ENCODE measurements at places on chromosomes 4 and X. TPM values are rescaled to one million over a fixed set of nuclear protein-coding genes. Genes with fewer than 3 reads are reported as not detected.

Gene UGT2B15
- 0.44 TPM for total RNA-seq

Gene OTUD6A
- not detected for total RNA-seq

Gene XPNPEP2
- total RNA-seq, result 0.07 TPM

Gene ESX1
- total RNA-seq, result not detected

Gene PRICKLE3
- total RNA-seq, result 13.8 TPM

Gene CYBB
- total RNA-seq, result 155 TPM

Gene TNMD
- total RNA-seq, result not detected

Gene HAND2
- not detected for total RNA-seq

Gene TBC1D8B
- 6.5 TPM for total RNA-seq

Gene C1QTNF7
- total RNA-seq, result not detected

Gene GPR34
- total RNA-seq, result 0.24 TPM

Gene NXF2
- total RNA-seq, result not detected

Gene GUCY1A1
- 0.51 TPM for total RNA-seq

- H3K36me3 ChIP-seq, result no peaks in the 10 kb centered on the region
- no peak overlapping the region for H3K4me3 ChIP-seq
- no peaks in the 10 kb centered on the region for H3K27me3 ChIP-seq
- no peak for DNase-seq
Observed at GRCh38 chr4:185846505-185847150, 34.6 kb upstream of the SORBS2 start.

- peaks cover 38% of the 10 kb centered on the region for H3K36me3 ChIP-seq
- DNase-seq, result no peak
- peak overlapping the region; percentile 66 for H3K4me3 ChIP-seq
- H3K27ac ChIP-seq, result peak overlapping the region; percentile 73
- peaks cover 25% of the 10 kb centered on the region for H3K4me1 ChIP-seq
Observed at GRCh38 chr4:16196482-16197393, 29.5 kb downstream of the TAPT1 start.

- no peak for DNase-seq
- H3K4me3 ChIP-seq, result no peak overlapping the region
- no peaks in the 10 kb centered on the region for H3K27me3 ChIP-seq
- H3K36me3 ChIP-seq, result no peaks in the 10 kb centered on the region
- peaks cover 2% of the 10 kb centered on the region for H3K4me1 ChIP-seq
Observed at GRCh38 chr4:10753856-10754402, 69.4 kb upstream of the CLNK start.

DNA sequence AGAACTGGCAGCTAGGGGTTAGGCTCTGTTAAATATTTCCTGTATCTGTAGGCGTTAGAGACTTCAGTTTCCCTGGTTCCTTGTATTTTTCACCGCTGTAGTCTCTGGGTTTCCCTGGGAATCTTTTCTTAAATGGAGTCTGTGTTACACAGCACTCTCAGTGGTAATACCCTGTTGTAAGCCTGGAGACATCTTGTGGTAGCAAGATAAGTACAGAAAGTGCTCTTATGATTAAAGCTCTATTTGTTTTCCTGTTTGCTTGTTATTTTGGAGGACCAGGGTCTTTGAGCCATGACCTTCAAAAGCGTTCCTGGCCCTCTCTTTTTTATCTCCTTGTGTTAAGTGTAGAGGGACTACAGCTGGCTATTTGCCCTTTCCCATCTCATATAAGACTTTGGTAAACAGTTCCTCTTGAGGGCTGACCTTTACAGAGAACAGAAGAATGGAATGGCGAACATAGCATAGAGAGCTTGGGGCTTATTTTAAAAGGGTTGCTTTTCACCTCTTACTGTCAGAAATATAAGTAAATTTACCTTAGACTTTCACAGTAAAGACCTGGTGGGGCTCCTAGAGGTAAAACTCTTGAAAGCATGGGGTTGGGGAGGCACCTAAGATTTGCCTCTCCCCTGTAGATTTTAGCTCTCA is 782.5 kb downstream of the FAT4 start:
- DNase-seq, result no peak
- H3K4me1 ChIP-seq, result no peaks in the 10 kb centered on the region
- no peaks in the 10 kb centered on the region for H3K36me3 ChIP-seq
- H3K4me3 ChIP-seq, result no peak overlapping the region

DNA sequence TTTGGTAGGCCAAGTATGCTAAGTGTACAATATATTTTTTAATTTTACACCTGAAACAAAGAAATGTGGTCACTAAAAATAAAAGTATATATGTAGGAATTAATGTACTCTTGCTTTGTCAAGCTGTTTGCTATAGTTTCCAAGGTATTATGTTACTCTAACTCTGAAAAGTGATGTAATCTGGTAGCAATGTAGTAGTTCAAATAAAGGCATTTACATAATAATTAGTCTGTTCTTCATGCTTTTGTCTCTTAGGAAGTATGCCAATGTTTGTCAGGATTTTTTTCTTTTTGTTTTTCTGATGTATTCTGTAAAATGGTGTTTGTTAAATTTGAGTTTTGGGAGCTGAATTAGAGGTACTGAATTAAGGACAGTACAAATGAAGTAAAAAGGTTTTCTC is 89.5 kb downstream of the PLS3 start:
- DNase-seq, result no peak
- H3K4me1 ChIP-seq, result no peaks in the 10 kb centered on the region
- no peak overlapping the region for H3K4me3 ChIP-seq
- H3K36me3 ChIP-seq, result no peaks in the 10 kb centered on the region
- no peak overlapping the region for H3K27ac ChIP-seq
- H3K27me3 ChIP-seq, result no peaks in the 10 kb centered on the region

DNA sequence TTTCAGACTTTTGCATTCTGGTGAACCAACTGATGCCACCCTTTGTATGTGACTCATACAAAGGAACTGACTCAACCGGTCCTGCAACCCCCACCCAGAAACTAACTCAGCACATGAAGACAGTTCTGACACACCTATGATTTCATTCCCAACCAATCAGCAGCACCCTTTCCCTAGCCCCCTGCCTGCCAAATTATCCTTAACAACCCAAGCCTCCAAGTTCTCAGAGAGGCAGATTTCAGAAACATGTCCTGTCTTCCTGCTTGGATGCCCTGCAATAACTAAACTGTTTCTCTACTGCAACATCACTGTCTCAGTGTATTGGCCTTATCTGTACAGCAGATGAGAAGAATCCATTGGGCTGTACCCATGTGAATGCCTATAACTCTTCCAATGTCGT is 284.7 kb downstream of the CAMK2D start:
- H3K27ac ChIP-seq, result peak overlapping the region; percentile 13
- no peak for DNase-seq
- no peak overlapping the region for H3K4me3 ChIP-seq
- peaks cover 57% of the 10 kb centered on the region for H3K36me3 ChIP-seq
- H3K27me3 ChIP-seq, result no peaks in the 10 kb centered on the region

- no peak overlapping the region for H3K27ac ChIP-seq
- DNase-seq, result no peak
- peaks cover 12% of the 10 kb centered on the region for H3K4me1 ChIP-seq
Observed at GRCh38 chr4:153204728-153205648, 745 bp downstream of the TRIM2 start.

- no peak overlapping the region for H3K27ac ChIP-seq
- H3K4me3 ChIP-seq, result no peak overlapping the region
- no peaks in the 10 kb centered on the region for H3K36me3 ChIP-seq
- H3K27me3 ChIP-seq, result no peaks in the 10 kb centered on the region
- no peak for DNase-seq
- H3K4me1 ChIP-seq, result no peaks in the 10 kb centered on the region
Observed at GRCh38 chrX:105972690-105973386, 65.7 kb downstream of the SERPINA7 start.

GRCh38 chr4:37538931-37539330 is 147.2 kb downstream of the RELL1 start:
- no peak for DNase-seq
- no peak overlapping the region for H3K4me3 ChIP-seq
- no peaks in the 10 kb centered on the region for H3K36me3 ChIP-seq
- H3K27me3 ChIP-seq, result peaks cover 2% of the 10 kb centered on the region
- no peaks in the 10 kb centered on the region for H3K4me1 ChIP-seq

- no peaks in the 10 kb centered on the region for H3K27me3 ChIP-seq
- H3K36me3 ChIP-seq, result no peaks in the 10 kb centered on the region
- no peak overlapping the region for H3K4me3 ChIP-seq
- DNase-seq, result peak; percentile 15
- no peak overlapping the region for H3K27ac ChIP-seq
- H3K4me1 ChIP-seq, result no peaks in the 10 kb centered on the region
Observed at GRCh38 chrX:131677655-131678628, 134.1 kb downstream of the OR13H1 start.

DNA sequence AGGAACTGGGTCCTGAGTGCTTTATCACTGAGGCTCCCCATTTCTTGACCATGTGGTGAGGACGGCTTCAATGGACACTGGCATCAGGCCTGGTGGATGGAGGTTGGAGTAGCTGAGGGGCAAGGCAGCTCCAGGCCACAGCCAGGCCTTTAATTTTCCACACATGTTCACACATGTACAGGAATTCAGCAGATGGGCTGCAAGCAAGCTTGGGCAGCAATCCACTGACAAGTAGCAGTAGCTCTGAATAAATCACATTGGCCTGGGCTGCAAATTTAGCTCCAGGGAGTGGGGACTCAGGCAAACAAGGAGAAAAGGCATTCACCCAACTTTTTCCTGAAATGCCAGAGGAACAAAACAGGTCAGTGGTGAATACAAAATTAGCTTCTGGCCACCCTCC is 107.8 kb upstream of the SCML1 start:
- H3K4me3 ChIP-seq, result no peak overlapping the region
- no peak overlapping the region for H3K27ac ChIP-seq
- no peaks in the 10 kb centered on the region for H3K36me3 ChIP-seq
- H3K27me3 ChIP-seq, result no peaks in the 10 kb centered on the region
- no peaks in the 10 kb centered on the region for H3K4me1 ChIP-seq
- DNase-seq, result no peak

DNA sequence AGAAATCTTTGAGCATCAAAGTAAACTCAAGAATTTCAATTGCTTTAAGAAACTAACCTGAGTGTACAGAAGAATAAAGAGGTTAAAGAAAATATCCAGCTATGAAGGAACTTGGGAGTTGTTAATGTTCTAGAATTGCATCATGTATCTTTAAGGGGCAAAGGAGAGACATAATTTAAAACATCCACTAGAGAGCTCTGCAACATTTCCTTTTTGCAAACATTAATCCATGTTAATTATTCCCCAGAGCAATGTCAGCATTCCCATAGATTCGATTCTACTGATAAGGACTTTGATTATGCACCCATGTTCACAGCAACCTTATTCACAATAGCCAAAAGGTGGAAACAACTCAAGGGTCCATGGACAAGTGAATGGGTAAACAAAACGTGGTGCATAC is 80.2 kb upstream of the SORBS2 start:
- no peak overlapping the region for H3K27ac ChIP-seq
- no peaks in the 10 kb centered on the region for H3K36me3 ChIP-seq
- peaks cover 4% of the 10 kb centered on the region for H3K4me1 ChIP-seq
- no peak for DNase-seq
- no peak overlapping the region for H3K4me3 ChIP-seq
- peaks cover 8% of the 10 kb centered on the region for H3K27me3 ChIP-seq

GRCh38 chr4:8700531-8700930 is 108.0 kb downstream of the CPZ start:
- H3K36me3 ChIP-seq, result no peaks in the 10 kb centered on the region
- no peaks in the 10 kb centered on the region for H3K27me3 ChIP-seq
- no peak for DNase-seq
- no peak overlapping the region for H3K27ac ChIP-seq
- no peak overlapping the region for H3K4me3 ChIP-seq

- peaks cover 19% of the 10 kb centered on the region for H3K4me1 ChIP-seq
- no peak for DNase-seq
- no peak overlapping the region for H3K4me3 ChIP-seq
- no peak overlapping the region for H3K27ac ChIP-seq
- H3K27me3 ChIP-seq, result peaks cover 2% of the 10 kb centered on the region
Observed at GRCh38 chr4:74920704-74921103, 12.2 kb upstream of the PARM1 start.

DNA sequence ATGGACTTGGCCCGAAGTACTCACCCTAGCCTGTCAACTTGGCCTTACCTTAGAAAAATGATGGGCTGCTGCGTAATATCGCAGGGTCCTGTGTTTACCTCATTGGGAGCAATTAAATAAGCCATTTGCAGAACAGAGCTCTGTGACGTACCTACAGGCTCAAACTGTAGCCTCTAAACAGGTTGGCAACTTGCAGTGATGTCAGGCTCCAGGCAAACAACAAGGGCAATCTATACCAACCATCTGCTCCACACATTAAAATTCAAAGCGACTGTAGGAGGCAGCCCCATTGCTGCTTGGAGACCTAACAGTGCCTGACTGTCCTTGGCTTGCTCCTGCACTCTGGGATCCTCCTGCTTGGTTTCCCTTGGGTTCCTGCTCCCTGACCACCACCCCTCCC is 17.2 kb downstream of the VGLL1 start:
- no peak overlapping the region for H3K27ac ChIP-seq
- DNase-seq, result no peak
- H3K4me3 ChIP-seq, result no peak overlapping the region
- H3K4me1 ChIP-seq, result no peaks in the 10 kb centered on the region
- H3K27me3 ChIP-seq, result no peaks in the 10 kb centered on the region

All from activated B cell treated with CpG ODN at 0.5 μM for 24 hours (primary cell).